Dermis microvascular lymphatic vessel endothelial cell (primary cell): ENCODE measurements at places on chromosomes 3 and 15. TPM values are rescaled to one million over a fixed set of nuclear protein-coding genes. Genes with fewer than 3 reads are reported as not detected.

- peak; percentile 35 for DNase-seq
Measured at GRCh38 chr3:4988983-4989834, 10.0 kb downstream of the BHLHE40 start.

DNA sequence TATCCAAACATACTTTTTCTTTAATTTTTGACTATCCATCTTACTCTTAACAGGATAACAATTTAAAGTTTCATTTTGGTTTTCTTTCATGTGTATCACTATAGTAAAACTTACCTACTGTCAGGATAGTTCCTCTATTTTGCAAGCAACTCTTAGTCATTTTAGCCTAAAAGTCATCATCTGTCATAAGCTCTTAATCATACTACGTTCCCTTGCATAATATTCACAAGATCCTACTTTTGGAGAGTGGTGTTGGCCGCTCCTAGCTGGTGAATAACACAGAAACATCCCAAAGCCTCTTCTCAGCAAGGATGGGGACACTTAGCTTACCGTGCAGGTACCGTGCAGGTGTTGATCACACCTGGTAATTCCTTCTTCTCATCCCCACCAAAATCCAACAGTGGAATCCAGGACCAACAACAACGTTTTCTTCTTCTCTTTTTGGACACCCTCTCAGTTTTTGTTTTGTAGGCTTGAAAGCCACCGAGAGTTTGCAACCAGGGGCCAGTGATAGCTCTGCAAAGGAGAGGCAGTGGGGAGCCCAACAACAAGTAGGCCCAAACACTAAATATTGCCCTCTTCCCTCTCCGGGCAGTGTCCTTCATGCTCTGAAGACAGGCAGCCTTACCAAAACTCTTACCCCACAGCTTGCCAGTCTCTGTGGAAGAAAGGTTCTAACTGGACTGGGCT, 433 bp downstream of the FILIP1L start:
- DNase-seq = no peak

GRCh38 chr3:17974206-17974841, 231.9 kb upstream of the TBC1D5 start:
- DNase-seq = no peak

DNA sequence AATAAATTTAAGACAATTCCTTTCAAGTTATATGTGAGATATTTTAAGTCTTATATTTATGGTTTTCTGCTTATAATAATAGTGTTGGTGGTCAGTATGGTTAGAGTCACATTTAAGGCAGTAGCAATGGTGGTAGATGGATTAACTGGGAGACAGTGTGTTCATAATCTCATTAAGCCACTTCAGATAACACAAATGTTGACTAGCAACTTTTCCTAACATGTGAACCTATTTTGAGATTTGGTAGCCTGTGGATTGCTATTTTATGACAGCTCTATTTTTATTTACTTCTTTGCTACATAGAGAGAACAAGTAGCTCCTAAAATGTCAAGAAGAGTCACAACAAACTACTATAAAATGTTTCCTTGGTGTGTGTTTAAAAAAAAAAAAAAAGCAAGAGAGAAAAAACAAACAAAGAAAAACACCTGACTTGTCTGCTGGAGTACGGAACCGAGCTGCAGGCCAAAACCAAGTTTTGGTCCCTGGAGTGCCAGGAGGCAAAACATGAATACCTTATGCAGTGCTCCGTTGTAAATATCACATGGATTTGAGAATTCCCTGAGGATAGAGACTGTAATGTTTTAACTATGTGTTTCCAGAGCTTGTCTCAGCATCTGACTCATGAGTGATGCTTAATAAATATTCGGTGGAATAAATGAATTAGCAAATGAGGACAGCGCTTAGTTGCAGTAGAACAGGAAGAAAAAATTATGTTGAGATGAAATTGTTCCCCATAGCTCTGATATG, 457.1 kb upstream of the ROBO2 start:
- no peak for DNase-seq

DNA sequence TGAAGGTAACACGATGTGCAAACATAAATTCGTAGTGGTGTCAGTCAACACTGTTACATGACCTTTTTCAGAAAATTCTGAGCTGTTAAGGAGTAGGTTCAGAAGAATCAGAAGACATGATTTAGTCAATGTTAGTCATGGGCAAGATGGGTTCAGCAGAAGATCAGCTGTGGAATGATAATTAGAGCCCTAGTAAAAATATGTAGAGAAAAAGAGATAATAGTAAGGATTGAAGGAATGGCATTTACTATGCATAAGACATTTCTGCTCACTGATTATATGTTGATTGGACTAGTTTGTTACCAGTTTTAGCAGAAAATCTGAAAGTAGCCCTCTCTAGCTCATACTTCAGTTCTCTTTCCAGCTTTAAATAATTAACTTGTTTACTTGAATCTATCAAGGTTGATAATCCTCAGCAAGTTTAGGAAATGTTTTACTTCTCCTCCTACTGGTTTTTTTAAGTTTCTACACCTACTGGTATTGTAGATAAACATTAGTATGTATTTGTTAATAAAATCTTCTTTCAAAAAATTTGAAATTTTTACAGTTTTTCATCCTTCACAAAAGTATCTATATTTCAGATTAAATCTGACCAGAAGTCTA, 98.6 kb downstream of the ALCAM start:
- DNase-seq = no peak

DNA sequence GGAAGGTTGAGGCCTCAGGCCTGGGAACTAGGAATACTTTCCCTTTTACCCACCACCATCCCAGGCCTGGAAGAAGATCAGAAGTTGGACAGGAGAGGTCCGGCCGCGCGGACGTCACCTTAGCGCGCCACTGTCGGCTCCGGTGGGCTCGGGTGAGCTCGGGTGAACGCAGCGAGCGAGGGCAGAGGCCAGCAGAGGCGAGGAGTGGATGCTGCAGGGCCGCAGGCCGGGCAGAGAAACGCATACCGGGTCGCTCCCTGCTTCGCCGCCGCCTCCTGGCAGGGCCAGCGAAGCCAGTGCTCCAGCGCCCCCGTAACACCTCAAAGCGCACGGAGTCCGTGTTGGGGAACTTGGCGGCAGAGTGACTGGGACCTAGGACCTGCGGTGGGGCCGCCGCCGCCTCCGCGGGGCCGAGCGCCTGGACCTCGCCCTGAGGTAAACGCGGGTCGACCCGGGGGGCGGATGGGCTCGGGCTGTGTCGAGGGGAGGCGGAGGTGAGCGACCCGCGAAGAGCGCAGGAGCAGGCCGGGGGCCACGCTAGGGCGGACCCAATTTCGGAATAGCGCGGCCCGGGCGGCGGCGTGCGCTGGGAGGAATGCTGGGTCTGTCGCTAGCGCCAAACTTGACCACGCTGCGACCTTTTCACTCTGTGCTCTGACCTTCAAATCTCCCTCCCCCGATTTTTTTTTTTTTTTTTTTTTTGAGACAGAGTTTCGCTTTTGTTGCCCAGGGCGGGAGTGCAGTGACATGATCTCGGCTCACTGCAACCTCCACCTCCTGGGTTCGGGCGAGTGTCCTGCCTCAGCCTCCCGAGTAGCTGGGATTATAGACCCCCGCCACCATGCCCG, 1.6 kb downstream of the CYP11A1 start:
- peak; percentile 65 for DNase-seq

DNA sequence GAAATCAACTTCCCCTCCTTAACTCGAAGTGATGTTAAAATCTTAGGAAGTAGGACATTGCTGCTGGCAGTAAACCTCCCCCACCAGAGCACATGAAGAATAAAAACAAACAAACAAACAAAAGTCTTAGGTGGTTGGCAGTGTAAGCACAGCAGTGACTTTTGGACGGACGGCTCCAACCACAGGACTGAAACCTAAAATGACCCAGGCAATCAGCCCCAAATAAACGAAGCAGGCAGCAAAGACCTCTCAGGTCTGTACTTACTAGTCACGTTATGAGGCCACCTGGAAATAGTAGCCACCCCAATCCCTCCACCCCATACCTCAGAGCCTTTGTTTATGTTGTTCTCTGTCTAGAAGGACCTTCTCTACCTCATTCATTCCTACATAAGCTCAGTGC, 33.5 kb upstream of the HES1 start:
- no peak for DNase-seq

FAH gene
- total RNA-seq = 4.6 and 11.0 TPM in 2 replicates

SLC15A2 gene
- under 0.01 TPM in 2 replicates for total RNA-seq

CMTM8 gene
- total RNA-seq = 1.7 and 2.9 TPM in 2 replicates

THPO gene
- total RNA-seq = under 0.01 TPM in 2 replicates
